ENCODE measurements at places on chromosomes 4 and X.

DNA sequence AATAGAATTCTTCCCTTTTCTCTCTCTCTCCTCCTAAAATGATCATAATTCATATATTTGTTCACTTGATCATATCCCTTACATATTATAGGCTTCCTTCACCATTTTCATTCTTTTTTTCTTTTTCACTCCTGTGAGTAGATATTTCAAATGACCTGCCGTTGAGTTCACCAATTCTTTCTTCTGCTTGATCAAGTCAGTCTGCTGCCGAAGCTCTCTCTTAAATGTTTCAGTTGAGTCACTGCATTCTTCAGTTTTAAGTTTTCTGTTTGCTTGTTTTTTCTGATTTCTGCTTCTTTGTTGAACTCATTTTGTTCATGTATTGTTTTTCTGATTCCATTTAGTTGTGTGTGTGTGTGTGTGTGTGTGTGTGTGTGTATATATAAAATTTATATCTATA lies 354.3 kb downstream of the GPAT3 start:
- no peak for DNase-seq

- DNase-seq = no peak
Measured at GRCh38 chr4:13597604-13598003, 29.9 kb downstream of the BOD1L1 start.

GRCh38 chr4:85741921-85742591 lies 267.1 kb downstream of the ARHGAP24 start:
- DNase-seq = no peak

DNA sequence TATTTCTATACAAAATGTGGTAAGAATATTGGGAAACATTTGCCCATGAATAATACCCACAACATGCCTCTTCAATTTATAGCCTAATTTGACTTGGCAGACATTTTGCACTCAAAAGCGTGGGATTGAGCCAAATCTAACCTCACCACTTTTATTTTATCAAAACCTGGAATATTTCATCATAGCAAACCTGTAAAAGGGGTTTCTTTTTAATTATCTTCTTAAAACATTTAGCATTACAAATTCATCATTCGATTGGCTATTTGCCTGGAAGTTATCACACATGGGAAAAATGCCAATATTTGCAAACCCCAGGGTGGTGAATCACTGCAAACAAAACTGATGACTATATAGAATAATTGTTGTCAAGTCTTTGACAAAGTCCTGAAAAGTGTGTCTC lies 56.2 kb downstream of the VCX3B start:
- DNase-seq = no peak

DNA sequence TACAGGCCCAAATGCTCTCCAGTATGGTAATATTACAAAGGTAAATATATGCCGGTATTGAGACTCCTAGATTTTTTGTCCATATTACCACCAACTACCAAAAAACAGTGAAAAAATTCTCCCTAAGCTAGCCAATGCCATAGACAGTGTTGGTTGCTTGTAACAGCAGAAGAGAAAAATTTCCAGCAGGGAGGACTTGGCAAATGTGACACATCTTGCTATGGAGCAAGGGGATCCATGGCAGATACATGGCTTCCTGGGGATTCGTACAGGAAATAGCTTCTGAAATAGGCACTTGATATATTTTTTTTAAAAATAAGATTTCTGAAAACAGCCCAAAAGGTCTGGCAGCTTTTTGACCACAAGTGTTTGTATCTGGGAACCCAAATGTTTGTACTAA lies 14.6 kb downstream of the SLITRK4 start:
- DNase-seq = no peak

Data from coronary artery (tissue), 2 donors.